ENCODE measurements at places on chromosomes 16 and 17.

- no peak for DNase-seq
These were observed 25.5 kb downstream of the RAB11FIP3 start for GRCh38 chr16:450785-451512.

DNA sequence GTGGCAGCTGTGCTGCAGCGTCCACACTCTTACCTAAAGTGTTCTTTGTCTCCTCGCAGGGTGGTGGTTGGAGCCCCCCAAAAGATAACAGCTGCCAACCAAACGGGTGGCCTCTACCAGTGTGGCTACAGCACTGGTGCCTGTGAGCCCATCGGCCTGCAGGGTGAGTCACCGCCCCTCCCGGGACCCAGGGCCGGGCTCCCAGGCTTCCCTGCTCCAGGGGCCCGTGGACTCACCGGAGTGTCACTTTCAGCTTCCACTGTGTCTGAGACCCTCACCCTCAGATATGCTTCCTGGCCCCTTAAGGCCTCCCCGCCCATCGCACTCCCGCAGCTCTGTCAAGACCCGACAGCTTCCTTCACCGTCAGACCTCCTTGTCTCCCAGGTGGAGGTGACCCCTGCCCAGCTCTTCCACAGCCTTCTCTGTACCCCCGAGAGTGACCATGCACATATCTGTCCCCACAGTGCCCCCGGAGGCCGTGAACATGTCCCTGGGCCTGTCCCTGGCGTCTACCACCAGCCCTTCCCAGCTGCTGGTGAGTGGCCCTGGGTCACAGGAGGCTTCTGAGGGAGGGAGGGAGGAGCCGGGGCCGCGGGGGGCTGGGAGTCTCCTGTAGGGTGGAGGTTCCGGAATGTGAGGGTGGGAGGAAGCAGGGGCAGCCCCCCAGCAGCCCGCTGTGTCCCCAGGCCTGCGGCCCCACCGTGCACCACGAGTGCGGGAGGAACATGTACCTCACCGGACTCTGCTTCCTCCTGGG, 1.8 kb downstream of the ITGAX start:
- no peak for DNase-seq

- no peak for DNase-seq
These were observed 258 bp downstream of the PRKCB start for GRCh38 chr16:23836078-23836403.

DNA sequence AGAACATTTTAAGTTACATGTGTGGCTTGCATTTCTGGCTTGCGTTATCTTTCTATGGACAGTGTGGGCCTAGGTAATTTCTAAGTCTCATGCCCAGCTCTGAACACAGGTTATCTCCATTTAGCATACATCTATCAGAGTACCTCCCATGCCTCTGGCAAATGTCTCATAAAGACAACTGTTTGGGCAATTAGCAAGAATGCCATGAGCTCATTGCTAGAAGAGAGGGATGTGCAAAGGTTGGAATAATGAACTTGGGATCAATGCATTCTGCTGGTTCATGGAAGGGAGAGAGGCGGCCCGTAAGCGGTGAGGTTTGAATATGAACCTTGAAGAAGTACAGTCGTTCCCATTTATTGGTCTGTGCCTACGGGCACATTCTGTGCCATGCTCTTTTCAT, 14.4 kb downstream of the SYT17 start:
- no peak for DNase-seq

All from activated B cell treated with CpG ODN at 0.5 μM for 24 hours (primary cell).